ENCODE measurements at places on chromosomes 4 and X.

DNA sequence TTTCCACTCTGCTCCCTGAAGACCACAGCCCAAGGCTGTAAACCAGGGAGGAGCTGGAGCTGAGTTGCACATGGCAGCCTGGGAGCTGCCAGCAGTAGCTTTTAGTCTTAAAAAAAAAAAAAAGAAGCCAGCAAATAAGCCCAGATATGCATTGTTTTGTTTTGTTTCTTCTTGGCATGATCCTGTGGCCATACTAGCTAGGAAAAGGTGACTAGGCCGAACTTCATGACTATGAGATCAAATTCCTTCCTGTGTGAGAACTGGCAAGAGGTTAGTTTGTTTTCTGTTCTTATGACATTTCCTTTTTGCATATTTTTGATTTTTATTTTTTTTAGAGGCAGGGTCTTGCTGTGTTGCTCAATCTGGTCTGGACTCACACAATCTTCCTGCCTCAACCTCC is 323.3 kb downstream of the DCTD start:
- DNase-seq = no peak

- no peak for DNase-seq
Observed at GRCh38 chr4:185560316-185560715, 25.0 kb upstream of the PDLIM3 start.

DNA sequence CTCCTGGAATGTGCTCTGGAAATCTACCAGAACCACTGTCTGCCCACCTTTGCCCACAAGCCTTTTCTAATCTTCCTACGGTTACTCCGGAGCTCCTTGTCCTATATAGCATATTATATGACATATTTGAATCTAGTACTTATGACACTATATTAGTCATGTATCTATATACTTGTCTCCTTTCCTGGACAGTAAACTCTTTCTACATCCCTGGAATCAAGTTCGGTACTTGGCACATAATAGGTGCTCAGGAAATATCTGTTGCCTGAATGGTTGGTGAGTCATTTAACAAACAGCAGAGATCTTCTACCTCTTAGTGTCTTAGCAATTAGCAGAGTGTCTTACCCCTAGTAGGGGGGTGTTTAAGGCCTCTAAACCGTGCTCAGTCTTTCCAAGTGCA is 123.6 kb downstream of the RELL1 start:
- no peak for DNase-seq

GRCh38 chrX:50815120-50815519 is 1.1 kb upstream of the SHROOM4 start:
- DNase-seq = no peak

DNA sequence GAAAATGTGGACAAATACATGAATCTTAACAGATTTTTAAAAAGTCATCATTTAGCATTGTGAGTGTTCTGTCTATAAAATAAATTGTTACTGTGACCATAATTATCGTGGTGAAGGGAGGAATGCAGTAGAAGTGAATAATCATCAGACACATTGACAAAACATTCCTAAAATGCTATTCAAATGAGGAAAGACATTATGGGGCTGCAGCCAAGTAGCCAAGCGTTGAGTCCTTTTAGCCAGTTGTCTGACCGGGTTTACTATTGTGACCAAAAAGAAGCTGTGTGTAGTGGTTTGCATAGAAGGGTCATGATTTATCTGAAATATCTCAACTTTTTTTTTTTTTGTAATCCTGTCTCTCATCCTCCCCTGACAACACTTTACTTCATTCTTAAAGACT is 19.5 kb downstream of the WWC2 start:
- no peak for DNase-seq

DNA sequence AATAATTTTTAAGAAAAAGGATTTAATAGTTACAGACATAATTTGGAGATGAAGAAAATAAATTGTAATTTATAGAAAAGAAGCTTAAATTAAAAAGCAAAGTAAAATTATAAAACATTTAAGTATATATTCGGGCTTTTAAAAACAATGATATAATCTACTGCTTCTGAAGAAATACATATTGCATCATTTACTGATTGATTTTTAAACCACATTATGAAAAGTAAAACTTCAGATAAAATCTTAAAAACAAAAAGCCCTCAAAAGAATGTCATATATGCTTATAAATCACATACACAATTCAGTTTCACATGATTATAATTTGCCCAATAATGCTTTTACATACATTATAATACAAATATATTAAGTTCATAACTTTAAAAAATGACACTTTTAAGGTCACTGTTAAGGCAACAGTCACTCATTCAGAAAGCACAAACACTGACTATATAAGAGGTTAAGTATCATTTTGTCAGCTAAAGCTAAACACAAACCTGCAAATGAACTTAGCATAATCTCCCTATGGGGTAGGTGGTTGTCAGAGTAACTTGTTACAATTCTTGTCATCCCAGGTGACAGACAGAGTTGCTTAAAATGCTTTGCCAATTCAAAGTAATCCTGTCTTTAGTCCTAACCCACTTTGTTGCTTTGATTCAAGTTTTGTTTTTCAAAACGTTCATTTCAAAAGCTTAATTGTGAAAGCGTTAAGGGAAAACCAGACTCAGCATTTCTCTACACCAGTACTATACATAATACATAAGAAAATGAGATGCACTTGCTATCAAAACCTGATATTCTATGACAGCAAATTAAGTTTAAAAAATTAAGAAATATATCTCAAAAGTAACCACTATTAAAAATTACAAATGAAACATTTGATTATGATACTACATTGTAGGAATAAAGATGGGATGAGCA is 90.6 kb upstream of the MAB21L2 start:
- no peak for DNase-seq

- no peak for DNase-seq
Observed at GRCh38 chr4:47334652-47335051, 128.8 kb downstream of the COMMD8 start.

GRCh38 chrX:113274345-113274744 is 433.7 kb upstream of the AMOT start:
- no peak for DNase-seq

DNA sequence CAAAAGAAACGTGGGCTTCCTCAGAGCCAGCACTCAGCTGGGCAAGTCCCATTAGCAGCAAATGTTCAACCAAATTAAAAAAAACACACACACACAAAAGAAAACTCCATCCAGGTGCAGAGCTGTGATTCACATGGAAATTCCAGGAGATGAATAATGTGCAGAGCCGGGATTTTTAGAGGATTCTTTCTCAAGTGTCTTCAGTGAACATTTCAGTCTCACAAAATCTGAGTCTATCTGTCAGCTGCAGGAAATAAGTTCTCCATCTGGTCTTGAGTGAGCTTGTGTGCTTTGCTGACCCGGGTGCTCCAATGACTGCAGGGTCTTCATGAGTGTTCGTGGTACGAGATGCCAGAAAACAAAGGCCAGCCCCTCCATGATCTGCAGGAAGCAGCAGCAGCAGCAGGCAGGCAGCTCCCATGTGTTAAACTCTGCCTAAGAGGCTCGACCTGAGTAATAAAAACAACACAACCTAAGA is 44.3 kb downstream of the RASGEF1B start:
- DNase-seq = no peak

- DNase-seq = no peak
Observed at GRCh38 chr4:41067369-41067768, 147.0 kb downstream of the APBB2 start.

DNA sequence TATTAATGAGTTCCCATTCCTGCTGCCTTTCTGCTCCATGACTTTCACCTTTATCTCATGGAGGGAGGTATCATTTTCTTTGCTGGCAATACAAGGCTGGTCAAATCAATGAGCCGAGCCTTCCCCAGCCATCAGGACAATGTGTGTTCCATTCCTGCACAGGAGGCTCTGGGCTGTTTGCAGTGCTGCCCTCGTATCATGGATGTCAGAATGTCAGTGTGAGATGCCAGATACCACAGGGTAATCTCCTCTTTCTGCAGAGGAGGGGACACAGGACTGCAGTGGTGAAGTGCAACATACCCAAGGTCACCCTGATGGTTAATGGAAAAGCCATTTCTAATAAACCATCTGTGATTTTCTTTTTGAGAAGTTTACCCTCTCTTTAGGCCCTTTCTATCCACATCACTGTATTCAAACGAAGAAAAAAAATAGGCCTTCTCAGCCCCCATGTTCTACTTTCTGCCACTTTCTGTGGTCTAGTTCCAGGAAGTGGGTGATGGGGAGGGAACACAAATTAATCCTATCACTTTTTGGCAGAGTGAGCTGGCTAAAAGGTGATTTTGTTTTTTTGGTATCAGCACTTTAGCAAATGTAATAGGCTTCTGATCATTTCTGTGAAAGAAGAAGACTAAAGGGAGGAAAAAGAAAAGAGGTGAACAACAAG is 490.2 kb upstream of the BOD1L1 start:
- no peak for DNase-seq

- DNase-seq = no peak
Observed at GRCh38 chr4:13302876-13303275, 181.3 kb downstream of the RAB28 start.

GRCh38 chr4:147725673-147726072 is 6.2 kb upstream of the ARHGAP10 start:
- DNase-seq = no peak

DNA sequence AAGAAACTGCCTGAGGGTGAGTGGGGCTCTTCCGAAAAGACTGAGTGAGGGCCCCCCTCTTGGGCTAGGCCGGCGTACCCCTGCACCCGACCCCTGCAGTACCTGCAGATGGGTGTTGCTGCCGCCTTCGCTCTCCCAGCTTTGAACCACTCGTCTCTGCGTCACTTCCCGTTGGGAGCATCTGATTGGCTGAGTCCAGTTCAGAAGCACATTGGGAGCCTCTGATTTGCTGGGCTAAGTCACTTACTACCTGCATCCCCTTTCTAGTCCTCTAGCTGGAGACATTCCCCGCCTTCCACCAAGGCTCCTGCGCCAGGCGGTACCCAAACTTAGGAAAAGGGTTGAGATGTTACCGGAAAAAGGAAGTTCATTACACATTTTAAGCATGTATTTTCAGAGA is 20.4 kb upstream of the WWC2 start:
- no peak for DNase-seq

DNA sequence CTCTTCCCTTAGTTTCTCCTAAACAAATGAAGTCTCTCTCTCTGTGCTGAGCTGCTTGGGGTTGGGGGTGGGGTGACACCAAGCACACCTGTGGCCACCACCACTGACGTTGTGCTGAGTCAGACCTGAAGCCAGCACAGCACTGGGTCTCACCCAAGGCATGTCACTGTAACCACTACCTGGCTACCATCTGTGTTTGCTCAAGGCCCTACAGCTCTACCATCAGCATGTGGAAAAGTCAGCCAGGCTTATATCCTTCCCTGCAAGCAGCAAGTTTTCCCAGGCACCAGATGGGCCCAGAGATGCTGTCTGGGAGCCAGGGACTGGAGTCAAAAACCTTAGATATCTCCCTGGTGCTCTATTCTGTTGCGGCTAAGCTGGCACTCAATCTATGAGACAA is 6.9 kb downstream of the CXCL10 start:
- DNase-seq = peak; percentile 65

DNA sequence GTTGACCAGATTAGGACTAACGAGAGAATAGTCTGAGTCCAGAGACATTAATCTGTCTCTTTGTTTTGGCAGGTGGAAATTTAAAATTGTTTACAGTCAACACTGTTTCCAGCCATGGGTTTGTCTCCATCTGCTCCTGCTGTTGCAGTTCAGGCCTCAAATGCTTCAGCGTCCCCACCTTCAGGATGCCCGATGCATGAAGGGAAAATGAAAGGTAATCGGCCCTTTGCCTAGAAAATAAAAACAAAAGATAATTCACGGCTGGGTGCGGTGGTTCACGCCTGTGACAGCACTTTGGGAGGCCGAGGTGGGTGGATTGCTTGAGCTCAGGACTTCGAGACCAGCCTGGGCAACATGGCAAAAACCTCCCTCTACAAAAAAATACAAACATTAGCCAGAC is 815 bp downstream of the HCCS start:
- no peak for DNase-seq

GRCh38 chr4:110155654-110156053 is 42.8 kb downstream of the ELOVL6 start:
- DNase-seq = no peak

DNA sequence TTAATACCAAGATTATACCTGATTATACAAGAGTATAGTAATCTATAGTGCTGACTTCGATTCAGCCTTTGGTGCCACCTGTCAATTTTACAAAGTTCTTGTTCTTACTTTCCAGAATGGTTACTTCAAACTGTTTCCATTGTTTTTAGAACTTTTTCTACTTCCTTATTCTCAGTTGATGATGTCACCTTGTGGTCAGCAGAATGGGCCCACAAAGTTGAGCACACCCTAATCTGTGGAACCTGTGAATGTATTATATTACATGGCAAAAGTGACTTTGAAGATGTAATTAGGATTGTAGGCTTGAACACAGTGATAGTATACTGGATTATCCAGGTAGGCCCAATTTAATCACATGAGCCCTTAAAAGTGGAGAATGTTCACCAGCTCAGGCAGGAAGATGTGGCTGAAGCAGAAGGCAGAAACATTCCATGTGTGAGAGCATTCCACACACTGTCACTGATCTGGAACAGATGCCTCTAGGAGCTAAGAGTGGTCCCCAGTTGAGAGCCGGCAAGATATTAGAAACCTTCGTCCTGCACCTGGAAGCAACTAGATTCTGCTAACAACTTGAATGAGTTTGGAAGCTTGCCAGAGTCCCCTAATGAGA is 6.3 kb upstream of the SGMS2 start:
- DNase-seq = no peak

- DNase-seq = no peak
Observed at GRCh38 chr4:94462572-94462971, 10.8 kb downstream of the PDLIM5 start.

- no peak for DNase-seq
Observed at GRCh38 chr4:6052679-6053078, 34.4 kb upstream of the C4orf50 start.

DNA sequence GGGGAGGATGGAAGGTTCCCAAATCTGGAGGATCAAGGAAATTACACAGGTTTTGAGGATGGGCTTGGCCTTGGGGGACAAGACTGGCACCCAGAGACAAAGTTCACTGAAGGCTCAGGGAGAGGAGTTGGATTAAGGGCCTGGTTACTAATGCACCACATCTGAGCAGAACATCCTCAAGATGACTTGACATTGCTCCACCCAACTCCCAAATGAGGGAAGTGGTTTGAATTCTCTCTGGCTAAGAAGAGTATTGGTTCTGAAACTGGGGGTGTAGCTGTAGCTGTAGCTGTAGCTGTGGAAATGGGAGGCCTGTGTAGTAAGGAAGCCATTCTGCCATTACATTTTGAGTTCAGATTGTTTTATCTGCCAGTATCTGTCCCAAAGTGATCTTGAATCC is 129.4 kb downstream of the RASL11B start:
- no peak for DNase-seq

DNA sequence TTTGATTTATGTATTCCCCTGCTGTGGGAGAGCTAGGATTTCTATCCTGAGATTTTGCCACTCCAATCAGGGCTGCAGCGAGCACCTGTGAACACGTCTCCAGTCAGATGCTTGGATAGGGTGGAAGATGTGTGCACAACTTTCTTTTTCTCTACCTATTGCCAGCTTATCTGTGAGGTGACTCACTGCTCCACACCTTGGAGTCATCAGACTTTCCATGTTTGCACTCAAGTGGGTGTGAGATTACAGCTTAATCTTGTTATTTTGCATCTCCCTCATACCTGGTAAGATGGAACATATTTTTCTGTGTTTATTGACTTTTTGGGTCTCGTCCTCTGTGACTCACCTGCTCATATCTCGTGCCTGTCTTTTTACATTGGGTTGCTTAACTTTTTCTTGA is 32.2 kb downstream of the PSAPL1 start:
- no peak for DNase-seq

- DNase-seq = no peak
Observed at GRCh38 chr4:67697860-67698687, 2.9 kb downstream of the UBA6 start.

Measured in T-helper 1 cell (primary cell).